ENCODE measurements at places on chromosomes 3 and 15.

DNA sequence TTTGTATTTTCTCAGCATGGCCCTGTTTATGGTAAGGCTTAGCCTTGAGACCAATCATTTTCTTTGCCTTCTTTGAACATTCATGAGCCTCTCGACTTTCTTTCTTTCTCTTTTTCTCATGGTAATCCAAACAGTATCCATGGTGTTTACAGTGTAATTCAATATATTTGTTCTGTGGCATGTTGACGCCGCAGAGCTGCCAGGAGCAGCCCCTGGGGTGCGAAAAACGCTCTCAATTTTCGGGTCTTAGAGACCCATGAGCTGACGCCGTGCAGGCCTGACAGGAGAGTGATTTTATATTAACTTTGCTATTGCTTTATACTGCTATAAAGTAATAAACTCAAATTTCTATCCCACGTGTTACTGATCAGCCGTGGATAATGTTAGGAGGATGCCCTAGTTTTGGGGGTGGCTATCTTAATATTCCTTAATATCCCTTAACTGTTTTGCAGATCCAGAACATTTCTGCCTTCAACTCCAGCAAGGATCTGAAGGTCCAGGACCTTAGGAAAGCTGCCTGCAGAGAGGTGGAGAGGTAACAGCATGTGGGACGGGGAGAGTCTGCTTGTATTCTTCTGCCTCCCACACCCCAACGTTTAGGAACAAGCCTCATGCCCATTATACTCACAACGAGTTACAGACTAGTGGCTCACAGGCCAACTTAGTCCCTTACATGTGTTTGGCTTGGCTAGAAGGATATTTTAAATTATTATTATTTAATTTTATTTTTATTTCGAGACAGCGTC lies 29.3 kb upstream of the MYO1E start:
- H3K27me3 ChIP-seq = peaks cover 21% of the 10 kb centered on the region
- no peak overlapping the region for H3K27ac ChIP-seq
- H3K36me3 ChIP-seq = no peaks in the 10 kb centered on the region
- peaks cover 2% of the 10 kb centered on the region for H3K4me1 ChIP-seq
- DNase-seq = no peak
- H3K4me3 ChIP-seq = no peak overlapping the region

DNA sequence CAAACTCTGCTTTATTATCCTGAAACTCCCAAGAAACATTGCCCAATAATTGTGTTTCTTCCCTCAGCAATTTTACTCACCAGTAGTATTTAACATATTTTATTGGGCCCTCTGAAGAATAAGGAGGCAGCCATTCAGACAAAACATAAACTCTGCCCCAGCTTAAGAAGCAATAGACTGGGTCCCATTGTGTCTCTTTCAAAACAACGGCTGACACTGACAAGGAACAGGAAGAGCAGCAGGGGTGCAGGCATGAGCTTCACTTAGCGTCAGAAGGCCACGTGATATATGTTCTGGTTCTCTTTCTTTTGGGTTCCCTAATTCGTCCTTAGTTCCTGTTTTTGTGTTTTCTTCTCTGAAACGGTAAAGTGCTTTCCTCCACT lies 242.3 kb downstream of the FHIT start:
- H3K27ac ChIP-seq = no peak overlapping the region
- no peaks in the 10 kb centered on the region for H3K27me3 ChIP-seq
- H3K4me3 ChIP-seq = no peak overlapping the region
- H3K36me3 ChIP-seq = peaks cover 3% of the 10 kb centered on the region
- peaks cover 3% of the 10 kb centered on the region for H3K4me1 ChIP-seq

GRCh38 chr15:75697523-75697922 lies 15.1 kb downstream of the CSPG4 start:
- no peak overlapping the region for H3K4me3 ChIP-seq
- no peak overlapping the region for H3K27ac ChIP-seq
- peaks cover 3% of the 10 kb centered on the region for H3K27me3 ChIP-seq
- no peak for DNase-seq
- H3K4me1 ChIP-seq = peaks cover 19% of the 10 kb centered on the region

- no peak overlapping the region for H3K27ac ChIP-seq
- no peak overlapping the region for H3K4me3 ChIP-seq
- H3K27me3 ChIP-seq = no peaks in the 10 kb centered on the region
- no peak for DNase-seq
- no peaks in the 10 kb centered on the region for H3K4me1 ChIP-seq
- H3K36me3 ChIP-seq = no peaks in the 10 kb centered on the region
Observed at GRCh38 chr3:140922634-140923033, 19.0 kb upstream of the SLC25A36 start.

- H3K36me3 ChIP-seq = peaks cover 2% of the 10 kb centered on the region
- no peak overlapping the region for H3K4me3 ChIP-seq
- H3K27me3 ChIP-seq = no peaks in the 10 kb centered on the region
Observed at GRCh38 chr15:90709278-90709677, 7.9 kb upstream of the BLM start.

GRCh38 chr3:97810779-97811390 lies 10.9 kb upstream of the CRYBG3 start:
- DNase-seq = no peak
- H3K4me3 ChIP-seq = no peak overlapping the region
- peaks cover 6% of the 10 kb centered on the region for H3K27me3 ChIP-seq

DNA sequence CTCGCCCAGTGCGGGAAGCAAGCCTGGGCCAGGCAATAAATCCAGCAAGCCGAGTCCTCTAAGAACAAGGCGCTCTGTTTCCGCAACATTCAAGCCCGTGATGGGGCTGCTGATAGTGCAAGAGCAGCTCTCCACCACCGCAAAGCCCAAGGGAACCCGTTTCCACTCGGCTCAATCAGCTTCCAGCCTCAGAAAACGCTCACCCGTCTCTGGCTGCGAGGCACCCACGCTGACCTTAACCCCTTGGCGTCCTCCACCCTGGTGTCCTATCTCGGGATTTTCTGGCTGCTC lies 17.8 kb downstream of the SPATA12 start:
- no peaks in the 10 kb centered on the region for H3K36me3 ChIP-seq
- H3K27me3 ChIP-seq = peaks cover 59% of the 10 kb centered on the region
- H3K4me3 ChIP-seq = peak overlapping the region; percentile 54
- no peak overlapping the region for H3K27ac ChIP-seq
- DNase-seq = peak; percentile 11

DNA sequence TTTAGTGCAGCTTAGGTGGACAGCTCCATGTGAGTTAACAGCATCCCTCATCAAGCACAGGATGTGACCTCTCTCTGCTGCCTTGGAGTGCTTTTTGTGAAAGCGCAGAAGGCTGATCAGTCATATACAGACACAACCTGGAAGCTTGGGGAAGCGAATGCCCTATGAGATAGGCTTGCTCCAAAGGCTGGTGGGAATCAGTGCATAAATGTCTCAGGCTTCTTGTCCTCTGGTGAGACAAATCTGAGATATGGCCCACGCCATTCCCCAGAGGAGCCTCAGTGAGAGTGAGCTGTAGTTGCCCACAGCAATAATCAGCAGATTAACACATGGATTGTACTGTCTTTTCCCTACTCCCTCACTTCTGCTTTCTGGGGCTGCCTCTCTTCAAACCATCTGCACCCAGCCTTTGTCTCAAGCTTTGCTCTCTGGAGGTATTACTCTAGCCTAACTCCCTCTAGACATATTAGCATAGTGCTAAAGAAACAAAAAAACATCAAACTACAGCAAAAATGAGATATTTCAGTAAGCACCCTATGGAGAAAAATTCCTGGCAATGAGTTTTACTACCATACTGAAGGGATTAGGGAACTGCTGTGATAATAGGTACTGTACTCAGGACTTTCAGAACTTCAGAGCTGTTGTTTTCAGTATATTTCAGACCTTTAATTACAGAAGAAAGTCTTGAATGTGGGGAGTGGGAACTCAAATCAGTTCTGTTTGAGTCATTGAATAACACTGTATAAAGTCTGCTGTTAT lies 113.7 kb downstream of the OXSM start:
- H3K4me3 ChIP-seq = no peak overlapping the region
- DNase-seq = no peak
- H3K36me3 ChIP-seq = no peaks in the 10 kb centered on the region
- peaks cover 3% of the 10 kb centered on the region for H3K4me1 ChIP-seq
- no peak overlapping the region for H3K27ac ChIP-seq

- H3K4me3 ChIP-seq = no peak overlapping the region
- H3K4me1 ChIP-seq = peaks cover 12% of the 10 kb centered on the region
- H3K36me3 ChIP-seq = no peaks in the 10 kb centered on the region
Observed at GRCh38 chr3:140850210-140850955, 91.3 kb upstream of the SLC25A36 start.

DNA sequence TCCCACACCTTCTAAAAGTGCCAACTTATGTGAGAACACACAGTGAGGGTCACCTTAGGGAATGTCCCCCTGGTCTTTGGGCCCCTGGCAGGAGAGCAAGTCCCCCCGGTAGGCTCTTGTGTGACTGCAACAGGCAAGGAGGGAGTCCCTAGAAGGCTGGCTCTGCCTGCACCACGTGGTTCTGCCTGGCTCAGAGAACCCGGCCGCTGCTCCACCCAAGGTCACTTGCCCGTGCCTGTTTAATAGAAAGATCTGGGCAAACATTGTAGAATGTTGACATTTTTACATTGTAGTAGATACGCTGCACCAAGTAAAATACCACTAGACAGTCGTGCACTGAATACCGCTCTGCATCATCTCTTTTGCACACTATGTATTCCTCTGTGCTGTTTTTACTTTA lies 21.9 kb downstream of the GABRA5 start:
- no peak overlapping the region for H3K4me3 ChIP-seq
- no peaks in the 10 kb centered on the region for H3K4me1 ChIP-seq
- H3K27ac ChIP-seq = no peak overlapping the region
- peaks cover 16% of the 10 kb centered on the region for H3K27me3 ChIP-seq

GRCh38 chr15:79025802-79026201 lies 64.8 kb downstream of the RASGRF1 start:
- DNase-seq = no peak
- H3K27me3 ChIP-seq = peaks cover 6% of the 10 kb centered on the region
- no peaks in the 10 kb centered on the region for H3K4me1 ChIP-seq
- no peak overlapping the region for H3K4me3 ChIP-seq
- H3K27ac ChIP-seq = no peak overlapping the region

GRCh38 chr3:151431940-151432339 lies 28.9 kb downstream of the IGSF10 start:
- DNase-seq = no peak
- H3K27ac ChIP-seq = no peak overlapping the region
- no peak overlapping the region for H3K4me3 ChIP-seq
- H3K27me3 ChIP-seq = no peaks in the 10 kb centered on the region
- H3K36me3 ChIP-seq = no peaks in the 10 kb centered on the region
